Right renal pelvis (tissue), 4 donors: ENCODE measurements at places on chromosomes 6 and 20. TPM values are rescaled to one million over a fixed set of nuclear protein-coding genes. Genes with fewer than 3 reads are reported as not detected.

The C6orf47 gene
- 20.0 TPM for polyA plus RNA-seq

The RING1 gene
- polyA plus RNA-seq = 64.6 TPM

The PEX7 gene
- polyA plus RNA-seq = 15.5 TPM

The ZNF165 gene
- 4.5 TPM for polyA plus RNA-seq

The CAP2 gene
- polyA plus RNA-seq = 12.9 TPM

The GSTA1 gene
- 1.8 TPM for polyA plus RNA-seq

The PPP1R3G gene
- polyA plus RNA-seq = 2.3 TPM

The ADGRB3 gene
- polyA plus RNA-seq = 5.1 TPM

The ADTRP gene
- polyA plus RNA-seq = 1.3 TPM

The ZSCAN26 gene
- polyA plus RNA-seq = 33.3 TPM

The TBXT gene
- not detected for polyA plus RNA-seq

DNA sequence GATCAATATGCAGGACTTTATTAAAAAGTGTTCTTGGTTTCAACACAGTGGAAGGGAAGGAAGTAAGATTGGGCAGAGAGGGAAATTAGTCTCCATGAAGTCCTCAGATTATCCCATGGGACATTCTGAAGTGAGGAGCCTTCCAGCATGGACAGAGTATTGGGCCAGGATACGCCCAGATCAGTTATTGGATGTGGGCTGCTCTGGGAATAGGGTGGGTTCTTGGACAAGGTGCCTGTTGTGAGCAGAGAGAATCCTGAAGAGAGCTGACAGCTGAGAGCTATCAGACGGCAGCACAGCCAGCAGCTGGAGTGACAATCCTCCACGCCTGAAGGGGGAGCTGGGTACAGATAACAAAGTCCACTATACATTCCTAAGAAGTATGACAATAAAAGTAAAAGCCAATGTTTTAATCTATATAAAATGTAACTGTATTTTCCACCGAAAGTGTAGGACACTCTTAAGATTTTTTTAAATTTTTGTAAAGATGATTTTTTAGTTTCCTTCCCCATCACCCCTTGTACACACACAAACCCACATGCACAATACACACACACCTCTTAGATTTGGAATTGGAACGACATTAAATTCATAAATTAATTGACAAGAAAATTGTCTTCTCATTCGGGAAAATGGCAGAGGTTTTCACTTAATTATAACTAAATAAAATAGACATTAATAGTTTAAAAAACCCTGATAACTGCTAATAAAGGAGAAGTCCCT, 107.8 kb downstream of the FBXO5 start:
- DNase-seq = no peak

DNA sequence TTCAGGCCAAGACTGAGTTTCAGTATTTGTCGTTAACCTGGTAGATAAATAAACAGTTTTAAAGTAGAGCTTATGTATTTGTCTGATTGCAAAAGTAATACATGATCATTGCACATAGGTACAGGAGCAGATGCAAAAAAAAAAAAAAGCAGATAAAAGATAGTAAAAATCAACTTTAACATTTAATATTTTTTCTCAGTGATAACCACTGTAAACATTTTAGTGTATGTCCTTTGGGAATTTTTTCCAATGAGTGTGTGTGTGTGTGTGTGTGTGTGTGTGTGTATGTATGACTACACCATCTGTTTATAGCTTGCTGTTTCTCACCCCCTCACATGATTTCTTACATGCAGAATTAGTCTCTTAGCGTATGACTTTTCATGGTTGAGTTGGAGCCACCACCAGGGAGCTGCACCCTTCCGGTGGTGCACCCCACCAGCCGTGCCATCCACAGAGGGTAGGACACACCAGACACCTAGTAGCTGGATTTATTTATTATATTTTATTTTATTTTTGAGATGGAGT, 26.3 kb downstream of the WRNIP1 start:
- DNase-seq = no peak

- no peak for DNase-seq
Measured at GRCh38 chr20:30168025-30168799, 1089.3 kb upstream of the DEFB115 start.

DNA sequence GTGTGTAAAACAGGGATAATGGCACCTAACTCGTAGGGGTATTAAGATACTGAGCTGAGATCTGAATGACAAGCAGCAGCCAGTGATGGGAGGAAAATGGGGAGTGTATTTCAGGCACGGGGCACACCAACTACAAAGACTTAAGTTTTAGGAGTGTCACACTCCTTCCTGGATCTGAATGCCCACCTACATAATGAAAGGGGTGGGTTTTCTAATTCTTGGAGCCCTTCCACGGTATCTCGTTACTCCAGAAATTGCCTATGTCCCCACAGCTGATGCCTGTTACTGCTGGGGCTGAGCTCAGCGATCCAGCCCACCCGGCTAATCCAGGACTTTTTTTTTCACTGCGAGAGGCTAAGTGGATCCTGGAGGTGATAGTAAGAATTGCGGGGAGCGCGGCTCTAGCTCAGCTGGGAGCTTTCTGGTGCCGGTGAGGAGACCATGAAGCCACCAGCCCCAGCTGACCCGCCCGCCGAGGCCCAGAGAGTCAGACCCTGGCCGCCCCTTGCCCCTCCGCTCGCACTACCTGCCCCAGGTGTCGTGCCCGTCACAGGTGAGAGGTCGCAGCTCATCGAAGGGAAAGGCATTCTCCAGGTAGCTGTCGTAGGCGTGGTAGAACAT, 727 bp downstream of the EDEM2 start:
- DNase-seq = no peak

- DNase-seq = no peak
Measured at GRCh38 chr6:144006736-144007477, 1.2 kb downstream of the PLAGL1 start.

GRCh38 chr6:163668061-163668426, 253.5 kb downstream of the QKI start:
- no peak for DNase-seq

DNA sequence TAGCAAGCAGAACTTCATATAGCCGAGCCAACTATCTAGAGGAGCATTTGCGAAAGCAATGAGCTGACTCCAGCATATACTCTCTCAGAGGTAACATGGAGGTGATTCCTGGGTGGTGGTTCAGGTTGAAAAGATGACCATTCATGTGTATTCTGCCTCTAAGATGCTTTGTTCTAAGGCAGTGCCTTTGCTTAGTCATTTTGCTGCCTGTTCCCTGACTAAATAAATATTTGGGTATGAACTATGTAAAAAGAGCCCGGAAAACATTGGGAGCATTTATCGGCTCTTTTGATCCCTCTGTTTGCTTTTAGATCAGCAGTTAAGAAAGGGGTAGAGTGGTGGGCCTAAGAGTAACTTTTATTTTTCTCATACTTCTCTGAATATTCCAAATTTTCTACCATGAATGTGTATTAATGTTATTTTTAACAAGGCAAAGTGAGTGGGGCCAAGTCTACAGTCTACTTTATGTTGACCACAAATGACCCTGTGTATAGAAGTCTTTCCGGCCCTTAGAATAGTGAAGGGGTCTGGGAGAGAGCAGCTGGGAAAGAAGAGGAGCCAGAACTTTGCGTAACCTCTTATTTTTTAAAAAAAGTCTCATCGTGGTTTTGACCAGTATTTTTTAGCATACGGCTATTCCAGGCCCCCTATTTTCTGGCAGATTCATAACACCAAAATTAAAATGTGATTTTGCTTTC, 206.5 kb upstream of the EYA4 start:
- no peak for DNase-seq

GRCh38 chr20:32164984-32165735, 42.4 kb downstream of the PLAGL2 start:
- DNase-seq = no peak

- DNase-seq = no peak
Measured at GRCh38 chr20:62633598-62634329, 8.5 kb upstream of the SLCO4A1 start.

GRCh38 chr20:37081717-37082289, 14.0 kb downstream of the RBL1 start:
- no peak for DNase-seq

- DNase-seq = no peak
Measured at GRCh38 chr20:24754691-24755090, 194.4 kb upstream of the CST7 start.

DNA sequence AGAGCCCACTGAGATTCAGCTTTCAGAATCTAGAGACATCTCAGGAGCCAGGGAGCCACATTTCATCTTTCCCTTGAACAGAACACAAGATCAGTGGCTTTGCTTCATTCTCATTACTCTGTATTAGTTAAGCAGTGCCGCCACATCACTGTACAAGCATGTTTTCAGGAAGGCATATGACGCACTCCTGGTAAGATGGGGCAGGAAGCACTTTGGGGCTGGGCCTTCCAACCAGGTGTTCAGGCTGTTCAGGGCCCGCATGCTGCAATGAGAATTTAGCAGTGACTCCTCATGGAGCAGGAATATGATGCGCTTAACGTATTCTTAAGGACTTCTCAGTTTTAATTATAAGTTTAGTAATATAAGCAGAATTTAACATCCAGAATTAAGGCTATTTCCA, 29.7 kb upstream of the GNRH2 start:
- DNase-seq = no peak

DNA sequence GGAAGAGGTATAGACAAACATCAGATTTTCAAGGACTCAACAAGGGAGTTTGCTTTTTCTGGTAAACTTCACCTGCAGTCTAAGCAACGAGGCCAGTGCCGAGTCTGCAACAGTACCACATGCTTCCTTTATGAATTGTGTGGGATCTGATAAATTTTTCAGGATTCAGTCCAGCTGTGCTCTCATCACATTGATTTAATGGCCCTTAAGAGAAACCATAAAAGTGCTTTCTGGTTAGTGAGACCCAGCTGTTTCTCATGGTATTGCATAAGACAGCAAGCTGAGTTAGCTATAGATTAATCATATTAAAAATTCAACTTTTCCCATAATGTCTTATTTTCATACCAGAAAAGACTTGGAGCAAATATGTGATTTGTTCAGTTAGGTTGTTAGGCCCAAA, 291.4 kb downstream of the CENPW start:
- DNase-seq = peak; percentile 47

GRCh38 chr20:38877483-38877882, 48.7 kb upstream of the FAM83D start:
- DNase-seq = no peak
